Heart left ventricle (tissue), 16 donors: ENCODE measurements at places on chromosomes 5 and 9. TPM values are rescaled to one million over a fixed set of nuclear protein-coding genes. Genes with fewer than 3 reads are reported as not detected.

DNA sequence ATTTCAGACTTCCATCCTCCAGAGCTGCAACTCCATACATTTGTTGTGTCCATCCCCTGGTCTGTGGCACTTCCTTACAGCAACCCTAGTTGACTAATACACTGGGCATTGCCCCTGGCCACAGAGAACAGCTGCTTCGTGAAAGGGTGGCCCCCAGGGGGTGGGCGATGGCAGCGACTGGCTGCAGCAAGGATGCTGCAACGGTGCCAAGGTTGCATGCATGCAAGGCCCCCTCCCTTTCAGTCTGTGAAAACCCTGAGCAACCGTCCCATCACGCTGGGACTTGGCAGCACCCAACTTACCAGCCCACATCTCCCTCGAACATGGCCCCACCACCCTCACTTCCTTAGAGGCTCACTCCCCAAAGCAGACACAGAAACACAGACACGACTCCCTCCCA, 162.5 kb downstream of the MED10 start:
- no peak overlapping the region for H3K4me3 ChIP-seq
- H3K4me1 ChIP-seq: no peaks in the 10 kb centered on the region
- no peak for DNase-seq
- no peaks in the 10 kb centered on the region for H3K27me3 ChIP-seq
- no peak overlapping the region for H3K27ac ChIP-seq

GRCh38 chr9:37566716-37567115, 9.5 kb downstream of the FBXO10 start:
- no peak for DNase-seq
- no peaks in the 10 kb centered on the region for H3K4me1 ChIP-seq
- H3K27me3 ChIP-seq: no peaks in the 10 kb centered on the region
- no peak overlapping the region for H3K27ac ChIP-seq
- H3K36me3 ChIP-seq: no peaks in the 10 kb centered on the region

GRCh38 chr5:74020503-74020902, 394.5 kb downstream of the ARHGEF28 start:
- no peak overlapping the region for H3K4me3 ChIP-seq
- no peak overlapping the region for H3K27ac ChIP-seq
- H3K4me1 ChIP-seq: no peaks in the 10 kb centered on the region
- no peaks in the 10 kb centered on the region for H3K36me3 ChIP-seq
- no peak for DNase-seq
- no peaks in the 10 kb centered on the region for H3K27me3 ChIP-seq

GRCh38 chr5:177300236-177300880, 3.2 kb downstream of the RAB24 start:
- no peak overlapping the region for H3K4me3 ChIP-seq
- H3K4me1 ChIP-seq: peaks cover 65% of the 10 kb centered on the region
- H3K36me3 ChIP-seq: peaks cover 4% of the 10 kb centered on the region
- H3K27me3 ChIP-seq: no peaks in the 10 kb centered on the region

Gene MOCS2
- 101 TPM for total RNA-seq

Gene PIP5KL1
- total RNA-seq: not detected

- no peak for DNase-seq
- H3K27me3 ChIP-seq: no peaks in the 10 kb centered on the region
- H3K4me1 ChIP-seq: no peaks in the 10 kb centered on the region
- H3K27ac ChIP-seq: no peak overlapping the region
Measured at GRCh38 chr9:4842213-4842612, 49.5 kb downstream of the RCL1 start.

DNA sequence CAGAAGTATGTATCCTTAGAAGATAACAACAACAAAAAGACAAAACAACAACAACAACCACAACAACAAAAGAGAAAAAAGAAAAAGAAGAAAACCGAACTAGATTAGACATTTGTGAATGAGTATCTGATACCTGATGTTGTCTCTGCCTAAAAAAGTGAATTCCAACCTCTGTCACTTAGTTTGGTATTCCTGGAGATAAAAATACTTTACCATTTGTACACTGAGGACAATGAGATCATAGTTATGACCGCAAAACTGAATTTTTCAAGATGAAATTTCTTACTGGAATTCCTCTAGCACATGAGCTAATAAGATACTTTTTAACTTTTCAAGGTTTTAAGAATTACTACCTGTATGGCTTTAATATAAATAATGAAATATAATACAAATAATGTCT, 54.5 kb downstream of the ALDH1A1 start:
- no peak for DNase-seq
- H3K36me3 ChIP-seq: no peaks in the 10 kb centered on the region

DNA sequence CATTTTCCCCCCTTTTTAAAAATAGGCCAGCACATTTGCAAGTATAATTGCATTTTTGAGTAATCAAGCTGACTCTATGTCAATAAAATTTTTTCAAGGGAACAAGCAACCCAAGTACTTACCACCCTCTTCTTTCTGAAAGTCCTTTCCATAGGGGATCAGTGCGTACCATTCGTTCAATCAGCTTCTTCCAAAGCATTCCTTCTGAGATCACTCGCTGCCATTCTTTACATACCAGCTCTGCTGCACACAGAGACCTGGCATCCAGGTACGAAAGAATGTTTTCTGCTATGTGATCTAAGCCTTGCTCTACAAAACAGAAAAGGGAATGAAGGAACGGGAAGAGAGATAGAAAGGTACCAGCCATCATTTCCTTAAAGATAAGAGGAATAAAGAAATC, 106.6 kb downstream of the FBXW11 start:
- DNase-seq: no peak
- no peaks in the 10 kb centered on the region for H3K4me1 ChIP-seq
- no peak overlapping the region for H3K27ac ChIP-seq
- H3K27me3 ChIP-seq: no peaks in the 10 kb centered on the region
- no peak overlapping the region for H3K4me3 ChIP-seq

GRCh38 chr5:130955041-130955440, 210.0 kb downstream of the HINT1 start:
- DNase-seq: no peak
- no peak overlapping the region for H3K4me3 ChIP-seq
- H3K27ac ChIP-seq: no peak overlapping the region
- H3K27me3 ChIP-seq: no peaks in the 10 kb centered on the region
- no peaks in the 10 kb centered on the region for H3K36me3 ChIP-seq
- no peaks in the 10 kb centered on the region for H3K4me1 ChIP-seq

DNA sequence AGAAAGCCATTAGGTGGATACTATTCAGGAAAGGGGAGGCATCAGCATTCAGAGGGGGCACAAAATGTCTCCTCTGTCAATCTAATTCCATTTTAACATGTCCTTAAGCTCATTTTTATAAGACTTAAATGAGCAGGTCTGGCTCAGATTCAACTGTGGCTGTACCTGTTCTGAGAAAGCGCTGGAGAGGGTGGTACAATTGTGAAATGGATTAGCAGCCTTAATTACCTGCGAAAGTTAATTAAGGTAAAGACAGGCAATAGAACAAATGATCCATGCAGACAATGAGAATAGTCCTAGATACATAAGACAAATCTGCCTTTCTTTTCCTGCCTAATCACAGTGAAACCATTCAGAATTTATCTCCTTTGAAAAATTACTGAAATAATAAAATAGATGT, 96.2 kb downstream of the TAF11L14 start:
- DNase-seq: no peak
- no peak overlapping the region for H3K4me3 ChIP-seq
- H3K4me1 ChIP-seq: no peaks in the 10 kb centered on the region
- H3K36me3 ChIP-seq: no peaks in the 10 kb centered on the region
- H3K27me3 ChIP-seq: no peaks in the 10 kb centered on the region

- H3K36me3 ChIP-seq: peaks cover 23% of the 10 kb centered on the region
- H3K4me1 ChIP-seq: peaks cover 87% of the 10 kb centered on the region
- no peak for DNase-seq
- peak overlapping the region; percentile 39 for H3K27ac ChIP-seq
- H3K27me3 ChIP-seq: no peaks in the 10 kb centered on the region
Measured at GRCh38 chr9:127841087-127841835, 13.2 kb downstream of the ENG start.

Gene SPINK7
- not detected for total RNA-seq

- H3K27me3 ChIP-seq: no peaks in the 10 kb centered on the region
- no peaks in the 10 kb centered on the region for H3K36me3 ChIP-seq
- no peak for DNase-seq
- H3K4me1 ChIP-seq: no peaks in the 10 kb centered on the region
- no peak overlapping the region for H3K27ac ChIP-seq
Measured at GRCh38 chr9:16712787-16713186, 157.7 kb downstream of the BNC2 start.

- DNase-seq: peak; percentile 83
- peak overlapping the region; percentile 80 for H3K27ac ChIP-seq
- peak overlapping the region; percentile 48 for H3K4me3 ChIP-seq
- peaks cover 11% of the 10 kb centered on the region for H3K36me3 ChIP-seq
- H3K27me3 ChIP-seq: no peaks in the 10 kb centered on the region
- H3K4me1 ChIP-seq: peaks cover 17% of the 10 kb centered on the region
Measured at GRCh38 chr5:80082731-80083100, 47.6 kb downstream of the THBS4 start.

DNA sequence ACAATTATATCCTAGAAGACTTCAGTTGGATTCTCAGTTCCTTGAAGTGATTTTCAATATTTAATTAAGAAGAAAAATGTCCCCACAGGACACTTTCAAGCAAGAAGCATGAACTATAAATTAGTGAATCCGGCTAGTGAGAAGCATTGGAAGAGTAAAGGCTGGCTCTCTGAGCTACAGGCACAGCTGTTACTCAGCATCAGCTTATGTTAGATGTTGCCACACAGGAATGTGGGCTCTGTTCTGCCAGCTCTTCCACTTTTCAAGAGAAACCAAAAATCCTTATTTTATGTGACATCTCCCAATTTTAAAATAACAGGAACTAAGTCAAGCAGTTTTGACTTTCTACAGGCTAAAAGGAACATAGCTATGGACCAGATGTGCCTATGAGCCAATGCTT, 14.9 kb downstream of the ZNF474 start:
- no peaks in the 10 kb centered on the region for H3K27me3 ChIP-seq
- H3K36me3 ChIP-seq: no peaks in the 10 kb centered on the region
- H3K4me1 ChIP-seq: no peaks in the 10 kb centered on the region
- DNase-seq: no peak

- DNase-seq: peak; percentile 45
- no peaks in the 10 kb centered on the region for H3K36me3 ChIP-seq
- H3K27ac ChIP-seq: peak overlapping the region; percentile 42
Measured at GRCh38 chr5:113090336-113091106, 113.9 kb downstream of the DCP2 start.

GRCh38 chr5:25641124-25641523, 996.3 kb upstream of the CDH10 start:
- no peaks in the 10 kb centered on the region for H3K36me3 ChIP-seq
- no peak overlapping the region for H3K4me3 ChIP-seq
- H3K27me3 ChIP-seq: no peaks in the 10 kb centered on the region
- H3K4me1 ChIP-seq: no peaks in the 10 kb centered on the region
- no peak overlapping the region for H3K27ac ChIP-seq

Gene SPATA31A1
- not detected for total RNA-seq

DNA sequence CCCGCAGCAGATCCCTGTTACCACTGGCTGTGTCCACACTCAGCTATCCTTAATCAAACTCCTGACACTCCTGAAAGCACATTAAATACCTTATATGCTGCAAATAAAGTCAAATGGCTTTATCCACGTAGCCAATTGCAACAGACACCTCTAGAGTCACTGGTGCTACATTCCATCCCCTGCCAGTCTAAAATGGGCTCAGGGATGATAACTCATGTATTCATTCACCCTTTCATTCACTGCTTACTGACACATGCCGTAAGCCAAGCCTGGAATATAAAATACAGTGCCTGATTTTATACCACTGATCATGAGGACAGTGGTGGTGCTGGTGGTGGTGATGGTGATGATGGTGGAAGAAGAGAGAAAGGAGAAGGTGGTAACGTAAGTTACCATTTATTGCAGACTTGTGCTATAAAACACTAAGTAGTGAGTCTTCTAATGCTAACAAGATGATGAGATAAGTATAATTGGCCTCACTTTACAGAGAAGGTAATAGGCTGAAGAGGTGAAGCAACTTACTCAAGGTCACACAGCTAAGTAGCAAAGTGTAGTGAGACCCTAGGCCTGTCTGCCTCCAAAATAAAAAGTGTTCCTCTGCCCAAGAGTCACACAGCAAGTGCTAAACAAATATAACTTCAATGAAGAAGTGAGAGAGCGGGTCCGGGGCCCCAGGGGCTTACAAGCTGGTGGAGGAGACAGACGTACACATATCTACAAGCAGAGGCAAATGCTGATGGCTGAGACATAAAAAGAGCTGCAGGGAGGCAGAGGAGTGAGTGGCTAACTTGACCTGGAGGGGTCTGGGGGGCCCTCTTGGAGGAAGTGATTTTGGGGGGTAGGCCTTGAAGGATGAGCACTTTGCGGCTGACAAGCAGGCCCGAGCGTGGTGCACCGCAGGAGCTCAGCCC, 1.2 kb downstream of the TTLL11 start:
- H3K36me3 ChIP-seq: no peaks in the 10 kb centered on the region
- H3K27me3 ChIP-seq: no peaks in the 10 kb centered on the region

GRCh38 chr5:37722236-37723161, 117.3 kb downstream of the GDNF start:
- H3K36me3 ChIP-seq: peaks cover 10% of the 10 kb centered on the region
- no peak overlapping the region for H3K27ac ChIP-seq
- DNase-seq: no peak
- no peaks in the 10 kb centered on the region for H3K4me1 ChIP-seq

- DNase-seq: no peak
- H3K4me1 ChIP-seq: no peaks in the 10 kb centered on the region
- no peak overlapping the region for H3K27ac ChIP-seq
Measured at GRCh38 chr5:5179079-5179478, 38.9 kb downstream of the ADAMTS16 start.

DNA sequence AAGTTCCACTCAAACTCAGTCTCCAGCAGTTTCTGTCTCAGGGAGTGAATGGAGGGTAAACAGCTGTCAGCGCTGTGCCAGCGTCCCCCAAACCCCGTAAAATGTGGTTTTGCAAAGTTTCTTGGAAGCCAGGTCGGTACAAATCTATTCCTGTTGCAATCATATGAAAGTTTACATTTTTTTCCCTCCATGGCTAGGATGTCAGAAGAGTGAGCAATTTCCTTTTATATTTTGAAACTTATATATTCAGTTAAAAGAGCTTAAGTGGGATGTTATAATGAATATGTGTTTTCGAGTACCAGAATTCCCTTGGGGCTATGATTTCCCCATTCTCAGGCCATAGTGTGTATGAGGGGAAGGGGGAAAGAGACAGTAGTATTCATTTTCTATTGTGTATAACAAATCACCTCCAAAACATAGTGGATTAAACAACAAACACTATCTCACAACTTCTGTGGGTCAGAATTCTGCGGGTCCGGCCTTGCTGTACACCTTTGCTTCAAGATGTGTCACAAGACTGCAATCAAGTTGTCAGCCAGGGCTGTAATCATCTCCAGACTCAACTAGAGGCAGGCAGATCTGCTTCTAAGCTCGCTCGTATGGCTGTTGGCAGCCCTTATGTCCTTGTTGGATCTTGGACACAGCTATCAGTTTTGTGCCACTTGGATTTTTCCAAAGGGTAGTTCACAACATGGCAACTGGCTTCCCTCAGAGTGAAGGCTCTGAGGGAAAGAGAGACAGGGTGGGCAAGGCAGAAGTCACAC, 107.4 kb downstream of the SNX18 start:
- no peaks in the 10 kb centered on the region for H3K36me3 ChIP-seq
- no peaks in the 10 kb centered on the region for H3K27me3 ChIP-seq
- H3K4me3 ChIP-seq: no peak overlapping the region
- H3K27ac ChIP-seq: no peak overlapping the region
